ENCODE measurements at places on chromosomes 16 and 17.

GRCh38 chr17:12706070-12706469, 40.4 kb downstream of the MYOCD start:
- DNase-seq, result no peak

DNA sequence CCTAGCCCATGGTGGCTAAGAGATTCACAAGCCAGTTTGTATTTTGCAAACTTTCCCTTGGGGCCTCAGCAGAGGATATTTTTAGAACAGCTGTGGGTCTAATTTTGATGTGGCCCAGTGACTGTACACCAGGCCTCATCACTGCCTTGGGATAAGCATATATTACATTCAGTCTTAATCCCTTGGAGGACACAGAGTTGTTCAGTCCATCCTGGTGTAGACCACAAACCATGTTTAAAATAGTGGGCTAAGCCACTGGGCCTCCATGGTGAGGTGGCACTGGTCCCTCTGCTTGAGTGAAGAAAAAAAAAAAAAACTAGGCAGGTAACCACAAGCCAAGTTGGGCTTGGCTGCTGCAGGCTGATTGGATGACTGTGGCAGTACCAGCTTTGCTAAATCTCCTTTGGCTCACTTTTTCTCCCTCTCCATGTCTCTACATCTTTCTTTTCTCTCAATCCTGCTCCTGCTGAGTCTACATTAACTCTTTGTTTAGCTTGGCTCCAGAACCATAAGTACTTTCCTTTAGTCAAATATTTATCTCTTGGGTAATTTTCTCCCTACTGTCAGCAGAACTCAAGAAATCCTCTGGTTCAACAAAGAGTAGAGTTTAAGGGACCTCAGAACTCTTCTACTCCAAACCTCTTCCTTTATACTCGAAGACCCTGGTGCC, 120.0 kb upstream of the TBX2 start:
- DNase-seq, result no peak

DNA sequence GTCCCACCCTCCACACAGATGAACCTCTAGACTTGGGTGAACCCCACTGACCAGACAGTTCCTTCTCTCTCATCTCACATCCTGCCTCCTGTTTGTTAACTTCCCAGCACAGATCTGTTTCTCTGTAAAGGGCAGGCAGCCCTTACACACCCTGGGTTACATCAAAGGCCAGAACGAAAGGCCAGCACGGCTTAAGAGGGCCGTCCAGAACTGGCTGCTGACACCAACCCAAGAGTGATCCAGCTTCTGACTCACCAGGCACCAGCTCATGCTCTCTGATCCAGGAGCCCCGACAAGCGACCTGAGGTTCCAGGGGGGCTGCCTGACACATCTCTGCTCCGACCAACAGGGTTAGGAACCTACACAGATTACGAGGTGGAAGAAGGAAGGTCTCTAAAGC, 86.9 kb downstream of the MRM3 start:
- no peak for DNase-seq

GRCh38 chr17:81986606-81987005, 9.2 kb downstream of the ASPSCR1 start:
- no peak for DNase-seq

- no peak for DNase-seq
Observed at GRCh38 chr16:73232555-73233328, 184.8 kb upstream of the ZFHX3 start.

- DNase-seq, result no peak
Observed at GRCh38 chr17:76497979-76498875, 3.0 kb downstream of the RHBDF2 start.

- no peak for DNase-seq
Observed at GRCh38 chr17:21058098-21058893, 15.5 kb upstream of the USP22 start.
